ENCODE measurements at places on chromosomes 2 and 18.

GRCh38 chr2:30664761-30665358 lies 142.4 kb downstream of the CAPN13 start:
- DNase-seq, result no peak

- no peak for DNase-seq
These were observed 105.4 kb upstream of the LCLAT1 start for GRCh38 chr2:30341500-30342267.

- no peak for DNase-seq
These were observed 228.5 kb downstream of the TTC32 start for GRCh38 chr2:19673213-19673791.

DNA sequence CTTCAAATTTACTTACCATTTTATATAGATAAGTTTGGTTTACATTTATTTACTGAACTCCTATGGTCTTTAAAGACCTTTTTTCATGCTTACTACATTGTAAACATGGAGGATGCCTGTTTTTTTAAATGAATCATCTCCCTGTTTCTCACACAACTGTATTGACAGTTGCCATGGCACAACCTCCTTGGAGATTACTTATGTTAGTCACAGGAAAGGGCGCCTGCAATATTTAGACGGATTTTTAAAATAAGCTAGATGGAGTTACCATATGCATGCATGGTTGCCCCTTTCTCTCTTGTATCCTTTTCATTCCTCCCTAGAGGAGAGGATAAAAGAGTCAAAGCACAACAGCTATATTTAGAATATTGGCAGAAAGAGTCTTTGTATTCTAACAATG lies 34.8 kb upstream of the CCDC102B start:
- DNase-seq, result no peak

DNA sequence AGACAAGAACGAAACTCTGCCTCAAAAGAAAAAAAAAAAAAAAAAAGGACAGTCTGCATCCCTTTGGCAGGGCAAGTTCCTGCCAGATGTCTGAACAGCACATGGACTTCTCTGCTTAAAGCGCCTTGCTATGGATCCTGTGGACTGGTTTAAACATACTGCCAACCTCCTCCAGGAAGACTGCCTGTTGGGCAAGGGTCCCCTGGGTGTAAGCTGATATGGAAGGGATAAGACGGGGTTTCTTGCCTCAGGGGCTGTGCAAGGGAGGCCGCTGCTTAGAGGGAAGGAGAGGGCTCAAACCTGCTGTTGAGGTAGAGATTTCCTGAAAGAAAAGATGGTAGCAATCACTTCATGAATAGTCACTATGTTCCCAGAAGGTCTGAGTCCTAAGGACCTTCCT lies 22.2 kb downstream of the SKA1 start:
- no peak for DNase-seq

GRCh38 chr2:219180961-219181360 lies 2.9 kb downstream of the RETREG2 start:
- no peak for DNase-seq

- no peak for DNase-seq
These were observed 123.8 kb downstream of the HRH4 start for GRCh38 chr18:24584205-24584604.

DNA sequence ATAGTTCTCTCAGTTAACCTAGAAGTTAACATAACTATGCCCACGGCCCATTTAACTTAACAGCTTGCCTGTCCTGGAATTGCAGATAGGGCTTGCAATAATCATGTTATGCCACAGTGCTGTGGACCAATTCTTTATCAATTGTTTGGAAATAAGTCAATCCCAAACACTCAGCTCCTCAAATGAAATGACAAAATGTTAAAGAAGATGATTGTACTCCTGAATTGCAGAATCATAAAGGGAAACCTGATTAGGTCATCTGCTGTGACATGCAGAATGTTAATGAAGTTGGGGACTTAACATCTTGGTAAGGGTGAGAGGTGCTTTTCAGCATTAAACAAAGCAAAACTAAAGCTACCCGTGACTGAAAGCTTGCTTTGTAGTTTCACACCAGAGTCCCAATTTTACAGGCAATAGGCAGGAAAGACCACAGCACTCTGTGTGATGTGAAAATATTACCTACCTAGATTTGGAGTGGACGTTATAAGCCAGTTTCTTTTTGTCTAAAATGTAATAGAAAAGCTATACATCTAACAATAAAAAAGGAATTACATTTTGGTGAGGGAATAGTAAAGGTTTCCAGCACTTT lies 364.0 kb downstream of the GPD2 start:
- peak; percentile 29 for DNase-seq

DNA sequence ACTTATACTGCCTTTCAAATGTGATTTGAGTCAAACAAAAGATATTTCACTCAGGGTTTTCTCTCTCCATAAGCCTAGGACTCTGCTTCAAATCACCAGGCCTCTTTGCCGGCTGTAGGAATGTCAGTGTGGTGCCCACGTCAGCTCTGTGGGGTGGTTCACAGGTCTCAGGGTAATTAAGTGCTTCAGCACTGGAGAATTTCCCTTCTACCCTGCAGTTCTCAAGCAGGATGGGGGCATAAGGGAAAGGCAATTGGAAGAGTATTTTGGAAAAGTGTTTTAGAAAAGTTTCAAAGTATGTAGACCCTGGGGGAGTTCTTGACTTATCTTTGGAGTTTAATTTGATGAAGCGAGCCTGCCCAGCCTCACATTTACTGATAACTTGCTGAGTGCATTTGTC lies 9.6 kb downstream of the CNGA3 start:
- DNase-seq, result no peak

- peak; percentile 65 for DNase-seq
These were observed 12.8 kb downstream of the SLC30A3 start for GRCh38 chr2:27249891-27250651.

DNA sequence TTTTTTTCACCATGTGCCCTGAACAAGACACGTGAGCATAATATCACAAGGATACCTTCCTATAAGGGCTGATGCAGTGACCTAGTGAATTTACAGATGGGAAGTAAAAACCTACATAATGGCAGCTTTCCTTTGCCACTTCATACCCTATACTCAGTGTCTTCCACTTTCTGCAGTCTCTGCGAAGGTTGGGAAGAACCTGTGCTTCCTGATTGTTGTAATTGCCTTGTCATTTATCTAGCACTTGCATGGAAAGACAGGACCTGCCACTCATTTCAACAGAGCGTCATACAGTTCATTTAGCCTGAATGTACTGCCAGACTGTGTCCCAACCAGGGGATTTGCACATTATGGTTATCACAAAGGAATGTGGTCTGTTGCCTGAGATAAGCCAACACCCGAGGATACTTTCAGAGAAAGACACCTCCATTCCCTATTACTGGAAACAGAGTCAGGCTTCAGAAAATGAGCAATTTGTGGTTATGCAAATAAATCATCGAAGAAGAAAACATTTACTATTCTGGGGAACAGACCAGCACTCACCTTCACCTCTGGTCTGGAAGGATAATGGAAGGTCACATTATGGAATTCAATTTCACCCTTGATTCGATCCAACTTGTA lies 55.0 kb downstream of the ABCB11 start:
- DNase-seq, result no peak

DNA sequence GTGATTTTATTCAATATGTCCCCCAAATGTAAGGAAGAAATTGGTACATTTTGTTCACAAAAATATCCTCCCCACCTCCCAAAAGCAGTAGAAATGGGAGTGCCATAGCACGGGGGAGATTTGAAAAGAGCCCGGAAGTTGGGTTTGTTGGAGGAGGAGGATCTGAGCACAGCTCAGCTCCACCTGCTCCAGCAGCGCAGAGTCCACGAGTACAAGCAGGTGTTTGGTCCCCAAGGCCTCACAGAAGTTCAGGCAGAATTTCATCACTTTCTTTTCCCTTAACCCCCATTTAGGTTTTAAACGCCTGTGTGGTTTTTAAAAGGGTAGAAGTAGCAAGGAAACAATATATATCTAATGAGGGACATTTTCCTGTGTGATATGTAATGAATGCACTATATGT lies 56.0 kb downstream of the TRAPPC12 start:
- DNase-seq, result no peak

- no peak for DNase-seq
These were observed 18.9 kb downstream of the FAM178B start for GRCh38 chr2:96967436-96967835.

- no peak for DNase-seq
These were observed 1389.1 kb upstream of the TMEFF2 start for GRCh38 chr2:193583638-193584400.

- peak; percentile 65 for DNase-seq
These were observed 652.7 kb upstream of the FANCL start for GRCh38 chr2:58893656-58894351.

DNA sequence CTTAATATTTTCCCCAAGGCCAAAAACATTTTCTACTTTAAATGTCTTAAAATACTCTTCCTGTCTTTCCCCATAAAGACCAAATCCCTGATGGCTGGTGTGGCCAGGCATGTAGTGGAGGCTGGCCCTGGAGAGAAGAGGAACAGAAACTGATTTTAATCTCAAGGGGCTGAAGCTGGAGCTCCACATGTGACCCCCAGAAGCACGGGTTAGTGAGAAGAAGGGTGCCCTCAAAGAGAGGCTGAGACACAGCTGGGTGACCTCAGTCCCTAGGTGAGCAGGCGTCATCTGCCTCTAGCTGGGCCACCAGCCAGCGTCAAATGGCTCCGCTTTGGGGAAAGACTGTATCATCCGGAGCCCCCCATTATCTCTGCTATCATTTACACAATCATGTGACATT lies 19.3 kb upstream of the TMEM18 start:
- DNase-seq, result no peak

DNA sequence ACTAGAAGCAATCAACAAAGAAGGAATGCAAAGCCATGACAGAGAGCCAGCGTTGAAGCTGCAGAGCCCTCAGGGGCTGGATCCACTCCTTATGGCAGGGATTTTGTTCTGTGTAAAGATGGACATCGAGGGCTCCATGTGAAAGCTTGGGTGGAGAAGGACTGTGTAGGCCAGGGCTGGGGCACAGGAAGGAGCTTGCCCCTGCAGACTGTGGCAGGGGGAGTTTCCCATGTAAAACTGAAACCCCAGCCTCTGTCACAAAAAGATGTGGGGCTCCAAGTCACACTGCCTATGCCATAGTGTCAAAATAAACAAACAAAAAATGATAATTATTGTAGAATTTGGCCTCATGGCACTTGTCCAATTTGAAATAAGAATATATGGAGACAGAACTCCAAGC lies 408.7 kb upstream of the HS6ST1 start:
- DNase-seq, result no peak

- no peak for DNase-seq
These were observed 3.3 kb upstream of the ADAM17 start for GRCh38 chr2:9558948-9559381.

DNA sequence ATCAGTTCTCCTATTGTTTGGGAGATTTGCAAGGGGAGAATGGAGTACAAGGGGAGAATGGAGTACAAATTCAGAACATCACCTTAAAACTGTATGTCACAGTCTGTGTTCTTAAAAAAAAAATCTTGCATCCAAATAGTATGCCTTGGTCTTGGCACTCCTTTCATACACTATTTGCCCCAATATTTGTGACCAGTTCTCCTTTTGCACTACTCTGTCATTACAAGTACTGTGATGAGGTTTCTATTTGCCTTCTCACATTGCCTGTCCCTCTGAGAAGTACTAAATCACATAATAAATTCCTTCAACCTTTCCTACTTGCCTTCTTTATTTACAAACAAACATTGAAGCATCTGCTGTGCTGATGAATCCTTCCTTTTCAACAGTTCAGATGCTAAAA lies 36.0 kb upstream of the NCK2 start:
- no peak for DNase-seq

GRCh38 chr2:207694811-207695281 lies 16.6 kb upstream of the CCNYL1 start:
- DNase-seq, result no peak

DNA sequence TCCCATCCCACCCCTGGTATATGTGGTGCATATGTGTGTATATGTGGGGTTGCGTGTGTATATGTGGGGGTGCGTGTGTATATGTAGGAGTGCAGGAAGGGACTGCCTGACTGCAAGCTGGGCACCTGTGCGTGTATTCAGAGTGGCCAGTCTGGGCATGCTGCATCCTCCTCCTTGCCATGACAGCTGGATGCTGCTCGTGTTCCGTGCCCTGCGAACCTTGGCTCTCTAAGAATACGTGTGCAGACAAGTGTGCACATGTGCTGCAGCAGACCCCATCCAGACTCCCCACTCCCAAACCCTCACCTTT lies 222.1 kb downstream of the CELF4 start:
- no peak for DNase-seq

GRCh38 chr2:23354554-23354953 lies 30.4 kb upstream of the KLHL29 start:
- DNase-seq, result no peak

- DNase-seq, result no peak
These were observed 171.1 kb downstream of the PAX3 start for GRCh38 chr2:222127660-222128059.

GRCh38 chr2:95278637-95279225 lies 4.5 kb downstream of the PROM2 start:
- no peak for DNase-seq

GRCh38 chr2:201254081-201254730 lies 6.1 kb upstream of the CASP8 start:
- DNase-seq, result no peak

- no peak for DNase-seq
These were observed 252.4 kb downstream of the LPIN1 start for GRCh38 chr2:11998626-11999378.

DNA sequence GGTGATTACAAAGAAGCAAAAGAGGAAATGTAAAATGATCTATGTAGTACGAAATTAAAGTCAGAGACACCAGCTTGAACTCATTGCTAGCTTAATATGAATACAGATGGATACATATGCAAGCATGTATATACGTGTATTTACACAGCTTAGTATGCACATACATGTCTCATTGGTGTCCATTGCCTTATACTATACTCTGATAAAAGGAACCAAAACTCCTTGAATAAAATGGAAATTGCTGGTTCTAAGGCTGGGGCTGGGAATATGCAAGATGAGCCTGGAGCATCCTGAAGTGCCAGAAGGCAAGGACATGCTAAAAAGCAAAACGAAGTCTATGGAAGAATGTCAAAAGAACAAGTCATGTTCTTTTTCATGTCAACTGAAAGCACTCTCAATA lies 1424.4 kb upstream of the SLC39A10 start:
- no peak for DNase-seq

- no peak for DNase-seq
These were observed 283.3 kb upstream of the THSD7B start for GRCh38 chr2:136482006-136482405.
